Esophagus squamous epithelium (tissue), 5 donors: ENCODE measurements at places on chromosomes 13 and 19. TPM values are rescaled to one million over a fixed set of nuclear protein-coding genes. Genes with fewer than 3 reads are reported as not detected.

Gene FXYD3
- 379 TPM for total RNA-seq

Gene ZNF439
- total RNA-seq = 1.6 TPM

GRCh38 chr13:87677496-87678371 lies 6.6 kb downstream of the SLITRK5 start:
- no peak for DNase-seq

- DNase-seq = no peak
Observed at GRCh38 chr13:98092888-98093287, 50.0 kb upstream of the FARP1 start.

GRCh38 chr13:94419304-94419924 lies 60.1 kb downstream of the DCT start:
- DNase-seq = no peak
